A673 (cell line): ENCODE measurements at places on chromosomes 5 and 9. TPM values are rescaled to one million over a fixed set of nuclear protein-coding genes. Genes with fewer than 3 reads are reported as not detected.

Gene BTNL3
- not detected in 2 replicates for total RNA-seq

Gene SLCO6A1
- total RNA-seq: not detected in 2 replicates

Gene FNBP1
- 200 and 215 TPM in 2 replicates for total RNA-seq

Gene QRFP
- not detected in 2 replicates for total RNA-seq

Gene UIMC1
- total RNA-seq: 46.8 and 54.0 TPM in 2 replicates

Gene GARIN3
- total RNA-seq: not detected in 2 replicates

Gene PRR16
- not detected in 2 replicates for total RNA-seq

Gene PTGES2
- 120 and 122 TPM in 2 replicates for total RNA-seq

Gene PGM5
- total RNA-seq: not detected in 2 replicates

Gene SELENOP
- total RNA-seq: 1.9 and 3.1 TPM in 2 replicates

Gene RNF180
- total RNA-seq: 0.67 and 1.5 TPM in 2 replicates

Gene FAM153A
- total RNA-seq: not detected in 2 replicates

Gene ZNF483
- 3.4 and 4.4 TPM in 2 replicates for total RNA-seq

Gene RBM22
- 58.7 and 66.8 TPM in 2 replicates for total RNA-seq

Gene CARD9
- 4.8 and 5.4 TPM in 2 replicates for total RNA-seq
